Epithelial cell of esophagus (primary cell): ENCODE measurements at places on chromosomes 13 and 19.

GRCh38 chr13:74153316-74153715 lies 19.1 kb upstream of the KLF12 start:
- DNase-seq, result peak; percentile 20

- DNase-seq, result peak; percentile 96
Observed at GRCh38 chr13:113493315-113493951, 2.9 kb upstream of the DCUN1D2 start.

- DNase-seq, result no peak
Observed at GRCh38 chr13:44007451-44007850, 127.7 kb downstream of the LACC1 start.

DNA sequence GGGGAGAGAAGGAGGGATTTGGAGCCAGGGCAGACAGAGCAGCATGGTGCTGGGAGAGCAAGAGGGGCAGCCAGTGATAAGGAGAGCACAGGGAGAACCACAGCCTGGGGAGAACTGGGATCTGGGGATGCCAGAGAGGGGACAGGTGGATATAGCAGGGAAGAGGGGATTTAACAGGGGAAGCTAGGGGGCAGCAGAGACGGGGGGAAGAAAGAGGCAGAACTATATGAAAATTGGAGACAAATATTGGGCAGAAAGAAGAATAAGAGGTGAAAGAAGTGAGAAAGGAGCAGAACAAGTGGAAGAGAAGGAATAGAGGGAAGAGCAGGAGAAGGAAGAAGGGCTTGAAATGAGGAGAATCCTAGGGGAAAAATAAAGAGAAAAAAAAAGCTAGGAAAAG lies 6.5 kb upstream of the ZNF528 start:
- no peak for DNase-seq

DNA sequence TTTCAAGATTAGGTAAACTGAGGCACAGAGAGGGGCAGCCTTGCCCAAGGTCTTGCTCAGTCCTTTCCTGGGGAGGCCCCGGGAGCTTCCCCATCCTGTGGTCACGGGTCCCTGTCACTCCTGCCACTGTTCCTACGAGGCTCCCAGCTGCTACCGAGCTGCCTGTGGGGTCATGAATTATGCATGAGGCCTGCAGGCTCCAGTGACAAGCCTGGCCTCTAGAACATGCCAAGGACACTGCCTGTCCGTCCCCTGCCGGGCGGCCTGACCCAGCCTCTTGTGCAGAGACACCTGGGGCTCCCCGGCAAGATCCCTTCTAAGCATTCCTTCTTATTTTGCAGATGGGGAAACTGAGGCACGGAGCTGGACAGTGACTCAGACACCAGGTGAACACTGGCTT lies 2.7 kb downstream of the FCHO1 start:
- no peak for DNase-seq

DNA sequence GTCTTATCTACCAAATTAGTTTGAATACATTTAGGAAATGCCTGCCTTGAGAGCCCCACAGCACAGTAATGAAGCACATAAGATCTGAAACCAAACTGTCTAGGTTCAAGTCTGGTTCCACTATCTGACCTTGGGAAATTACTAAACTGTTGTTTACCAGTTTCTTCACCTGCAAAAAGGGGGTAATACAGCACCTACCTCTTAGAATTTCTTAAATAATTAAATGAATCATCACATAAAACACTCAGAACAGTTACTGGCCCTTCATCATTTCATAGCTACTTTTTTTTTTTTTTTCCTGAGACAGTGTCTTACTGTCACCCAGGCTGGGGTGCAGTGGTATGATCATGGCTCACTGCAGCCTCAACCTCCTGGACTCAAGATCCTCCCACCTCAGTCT lies 59.6 kb downstream of the USP12 start:
- DNase-seq, result no peak

GRCh38 chr19:7544626-7545025 lies 9.1 kb downstream of the PNPLA6 start:
- DNase-seq, result no peak

DNA sequence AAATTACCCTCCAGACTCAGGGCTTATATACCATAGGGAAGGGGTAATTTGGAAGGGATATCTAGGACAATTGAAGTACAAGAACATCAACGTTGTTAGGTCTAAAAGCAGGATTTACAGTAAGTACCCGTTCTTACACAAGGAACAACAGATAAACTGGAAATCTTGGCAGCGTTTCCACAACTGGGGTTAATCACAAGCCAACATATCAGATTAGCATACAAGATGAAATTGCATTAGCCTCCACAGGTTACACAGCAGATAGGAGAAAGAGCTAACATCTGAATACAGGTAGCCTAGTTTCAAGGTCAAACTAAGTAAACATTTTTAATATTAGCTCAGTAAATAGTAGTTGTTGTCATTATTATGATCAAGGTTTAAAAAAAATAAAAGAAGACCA lies 1214.0 kb upstream of the PCDH20 start:
- no peak for DNase-seq

GRCh38 chr19:16571283-16571682 lies 932 bp downstream of the SLC35E1 start:
- DNase-seq, result peak; percentile 31

- DNase-seq, result no peak
Observed at GRCh38 chr13:37942929-37943328, 73.4 kb upstream of the TRPC4 start.

DNA sequence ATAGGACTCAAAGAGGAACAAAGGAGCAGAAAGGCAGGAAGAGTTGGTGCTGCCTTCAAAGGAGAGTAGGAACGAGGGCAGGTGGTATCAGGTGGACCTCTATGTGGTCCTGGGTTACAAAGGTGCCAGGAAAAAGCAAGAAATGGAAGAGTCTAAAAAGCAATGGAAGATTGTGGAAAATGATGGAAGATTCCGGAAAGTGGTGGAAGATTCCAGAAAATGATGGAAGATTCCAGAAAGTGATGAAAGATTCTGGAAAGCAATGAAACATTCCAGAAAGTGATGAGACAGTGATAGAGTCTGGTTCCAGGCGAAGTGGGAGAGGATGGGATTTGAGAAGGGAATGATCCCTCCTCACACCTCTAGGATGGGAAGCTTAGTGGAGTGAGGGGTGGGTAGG lies 55.3 kb downstream of the ZNF557 start:
- no peak for DNase-seq

DNA sequence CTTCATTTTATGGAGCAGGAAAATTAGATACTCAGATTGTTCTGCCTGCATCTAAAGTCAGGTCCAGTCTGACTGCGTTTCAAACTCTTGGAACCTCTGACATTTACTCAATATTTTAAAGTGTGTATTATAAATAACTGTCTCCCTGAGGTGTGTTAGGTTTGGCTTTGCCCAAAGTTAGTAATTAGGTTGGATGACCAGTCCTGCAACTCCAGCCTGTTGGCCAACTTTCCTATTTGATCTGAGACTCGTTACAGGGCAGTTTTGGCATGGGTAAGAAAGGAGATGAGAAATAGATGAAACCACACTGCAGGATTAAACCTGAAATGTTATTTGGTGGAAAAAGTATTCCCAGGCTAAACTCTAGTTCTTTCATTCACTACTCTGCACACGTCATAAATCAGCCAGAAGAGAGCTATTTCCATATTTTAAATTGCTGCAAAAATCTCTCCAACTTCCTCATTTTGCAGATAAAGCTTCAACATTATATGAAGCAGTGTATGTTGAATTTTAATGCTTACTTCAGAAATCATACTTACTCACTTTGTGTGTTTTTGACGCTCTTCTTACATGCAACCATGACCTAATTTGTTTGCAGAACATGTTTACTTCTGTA lies 357.1 kb downstream of the DCT start:
- DNase-seq, result peak; percentile 8

DNA sequence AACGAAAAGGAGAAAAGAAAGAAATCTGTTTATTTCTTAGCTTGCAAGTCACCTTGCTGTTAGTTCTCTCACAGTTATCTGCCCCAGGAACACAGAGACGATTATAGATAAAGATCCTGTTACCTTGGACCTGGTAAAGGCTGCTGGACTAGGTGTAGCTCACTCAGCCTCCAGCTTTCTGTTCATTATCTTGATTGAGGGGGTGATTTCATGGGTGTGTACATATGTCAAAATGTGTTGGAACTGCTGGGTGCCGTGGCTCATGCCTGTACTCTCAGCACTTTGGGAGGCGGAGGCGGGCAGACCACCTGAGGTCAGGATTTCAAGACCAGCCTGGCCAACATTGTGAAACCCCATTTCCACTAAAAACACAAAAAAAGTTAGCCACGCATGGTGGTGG lies 27.9 kb downstream of the CERS4 start:
- DNase-seq, result no peak

DNA sequence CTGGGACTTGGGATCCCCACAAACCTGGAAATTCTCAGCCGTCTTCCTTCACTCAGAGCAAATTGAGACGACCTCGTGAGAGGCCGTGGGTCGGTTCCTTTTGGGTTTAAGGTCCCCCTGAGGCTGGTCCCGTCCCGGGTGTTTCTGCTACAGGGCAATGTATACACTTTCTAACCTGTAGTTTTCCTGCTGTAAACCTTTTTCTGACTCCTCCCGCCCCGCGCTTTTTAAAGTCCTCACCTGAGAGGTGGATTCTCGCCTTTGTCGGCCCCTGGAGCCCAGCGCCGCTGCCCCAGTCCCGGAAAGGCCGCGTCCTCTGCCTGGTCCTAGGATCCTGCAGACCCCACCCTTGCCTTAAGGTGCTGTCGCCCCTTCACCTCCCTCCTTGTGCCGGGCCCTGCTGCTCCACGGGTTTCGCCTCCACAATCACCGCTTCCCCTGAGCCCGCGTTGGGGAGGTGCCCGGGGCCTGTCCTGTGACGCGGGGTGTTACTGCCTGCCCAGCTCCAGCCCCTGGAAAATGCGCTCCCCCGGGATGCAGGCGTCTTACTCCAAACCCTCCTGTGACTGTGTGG lies 391 bp downstream of the ZNF761 start:
- DNase-seq, result peak; percentile 34

DNA sequence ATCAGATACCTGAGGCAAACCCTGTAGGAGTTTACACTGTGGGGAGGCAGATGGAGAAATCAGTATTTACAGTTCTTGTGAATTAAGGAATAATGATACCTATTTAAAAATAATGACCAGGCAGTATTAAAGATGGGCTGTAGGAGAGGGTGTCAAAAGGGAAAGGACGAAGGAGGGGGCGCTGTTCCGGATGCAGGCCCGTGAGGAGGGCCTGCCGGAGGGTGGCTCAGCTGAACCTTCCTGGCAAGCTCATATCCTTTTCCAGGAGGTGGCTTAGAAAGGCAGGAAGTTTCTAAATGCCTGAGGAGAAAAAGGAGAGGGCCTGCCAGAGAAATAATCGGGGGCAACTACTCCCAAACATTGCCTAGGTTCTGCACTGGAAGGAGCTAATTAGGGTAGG lies 46.6 kb downstream of the MBNL2 start:
- DNase-seq, result no peak

GRCh38 chr13:94716016-94716415 lies 3.7 kb upstream of the SOX21 start:
- DNase-seq, result no peak

DNA sequence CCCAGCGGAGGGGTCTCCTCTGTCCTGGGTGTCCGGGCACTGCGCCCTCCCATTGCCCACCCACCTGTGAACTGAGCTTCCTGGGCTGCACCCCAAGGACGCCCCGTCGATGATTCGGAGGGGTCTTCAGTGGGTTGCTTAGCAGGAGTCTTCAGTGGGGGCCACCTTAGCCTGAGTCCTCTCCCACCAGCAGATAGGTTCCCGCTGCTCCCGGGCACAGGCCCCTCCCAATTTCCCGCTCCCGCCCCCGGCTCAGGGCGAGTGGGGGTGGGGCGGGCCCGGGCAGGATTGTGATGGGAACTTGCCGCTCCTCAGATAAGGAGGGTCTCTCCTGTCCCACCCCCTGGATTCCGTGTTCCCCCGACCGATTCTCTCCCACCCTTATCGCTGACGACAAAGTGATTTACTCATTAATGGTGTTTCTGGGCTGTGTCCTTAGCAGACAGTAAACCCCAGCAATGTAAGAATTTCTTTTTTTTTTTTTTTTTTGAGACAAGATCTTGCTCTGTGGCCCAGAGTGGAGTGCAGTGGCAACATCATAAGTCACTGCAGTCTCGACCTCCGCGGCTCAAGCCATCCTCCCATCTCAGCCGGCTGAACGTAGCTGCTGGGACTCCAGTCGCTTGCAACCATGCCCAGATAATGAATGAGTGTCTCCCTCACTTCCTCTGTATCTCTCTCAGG lies 655 bp upstream of the S1PR5 start:
- peak; percentile 38 for DNase-seq

- no peak for DNase-seq
Observed at GRCh38 chr19:34961775-34962686, 2.0 kb downstream of the ZNF792 start.

DNA sequence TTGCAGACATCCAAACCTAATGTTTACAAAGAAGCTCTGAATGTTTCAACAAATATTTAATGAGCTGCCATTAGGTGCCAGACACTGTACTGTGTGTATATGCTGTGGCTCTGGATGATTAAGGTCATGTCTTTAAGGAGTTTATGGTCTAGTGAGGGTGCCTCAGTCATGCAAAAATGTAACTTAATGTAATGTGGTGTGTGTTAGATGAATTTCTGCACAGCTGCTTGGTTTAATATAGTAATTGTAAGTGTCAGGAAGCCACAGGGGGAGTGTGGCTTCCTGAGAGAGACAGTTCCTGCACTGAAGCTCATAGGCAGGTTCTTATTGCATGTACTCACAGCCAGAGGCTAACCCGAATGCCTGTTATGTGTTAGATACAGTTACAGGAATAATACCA lies 43.3 kb downstream of the SPATA13 start:
- no peak for DNase-seq

DNA sequence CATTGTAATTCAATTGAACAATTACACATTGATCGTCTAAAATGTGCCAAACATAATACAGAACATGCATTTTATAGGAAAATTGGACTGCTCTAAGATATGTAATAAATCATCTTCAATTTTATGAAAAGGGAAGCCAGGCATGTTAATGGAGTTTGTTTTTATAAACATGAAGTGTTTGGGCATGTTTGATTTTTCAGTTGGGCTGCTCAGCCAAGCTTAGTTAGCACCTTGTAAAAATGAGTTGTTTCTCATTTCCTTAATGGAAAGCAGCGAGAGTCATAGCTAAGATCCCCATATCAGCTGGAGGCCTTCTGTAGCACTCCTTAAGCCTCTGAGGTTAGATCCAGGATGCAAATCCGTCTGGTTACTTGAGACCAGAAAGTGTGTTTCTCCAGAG lies 422.3 kb downstream of the SPRY2 start:
- DNase-seq, result peak; percentile 9

- no peak for DNase-seq
Observed at GRCh38 chr19:4279530-4280422, 710 bp downstream of the SHD start.

DNA sequence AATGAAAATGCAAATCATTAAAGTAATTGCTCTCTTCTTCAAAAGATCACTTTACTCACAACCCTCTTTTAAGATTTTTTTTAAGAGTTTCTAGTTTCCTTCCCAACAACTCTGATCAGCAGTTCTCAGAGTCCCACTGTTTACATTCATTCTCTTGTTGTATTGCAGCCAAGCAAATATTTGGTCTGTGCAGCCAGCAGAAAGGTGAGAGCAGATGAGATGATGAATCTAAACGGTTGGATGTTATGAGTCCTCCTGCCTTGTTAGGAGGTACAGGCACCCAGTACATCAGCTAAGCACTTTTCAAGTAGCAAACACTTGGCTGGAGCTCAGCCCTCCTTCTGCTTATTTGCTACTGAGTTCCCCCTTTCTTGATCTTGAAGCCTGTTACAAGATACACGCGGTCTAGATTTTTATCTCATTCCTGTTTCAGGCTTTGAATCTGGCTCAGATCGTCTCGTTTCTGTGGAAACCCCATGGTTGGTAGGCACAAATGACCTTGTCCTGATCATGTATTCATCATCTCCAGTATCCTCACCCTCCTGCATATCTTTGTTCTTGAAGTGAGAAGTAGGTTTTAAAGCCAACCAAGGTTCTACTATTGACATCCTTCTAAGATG lies 300.7 kb downstream of the DCT start:
- DNase-seq, result no peak

GRCh38 chr19:47778049-47778953 lies at the start of gene SELENOW:
SELENOW (plus strand) TSS chr19:47778703; CDS start chr19:47778786, 83 bp downstream.
- peak; percentile 82 for DNase-seq
